GM10248 (cell line): ENCODE measurements at places on chromosomes 16 and 17.
A peak's percentile ranks its signal among the peaks of the same experiment; 100 is the strongest.

- no peak for DNase-seq
Observed at GRCh38 chr17:60631119-60631518, 31.1 kb downstream of the PPM1D start.

GRCh38 chr17:75854881-75855309 is 240 bp downstream of the WBP2 start:
- DNase-seq: no peak

DNA sequence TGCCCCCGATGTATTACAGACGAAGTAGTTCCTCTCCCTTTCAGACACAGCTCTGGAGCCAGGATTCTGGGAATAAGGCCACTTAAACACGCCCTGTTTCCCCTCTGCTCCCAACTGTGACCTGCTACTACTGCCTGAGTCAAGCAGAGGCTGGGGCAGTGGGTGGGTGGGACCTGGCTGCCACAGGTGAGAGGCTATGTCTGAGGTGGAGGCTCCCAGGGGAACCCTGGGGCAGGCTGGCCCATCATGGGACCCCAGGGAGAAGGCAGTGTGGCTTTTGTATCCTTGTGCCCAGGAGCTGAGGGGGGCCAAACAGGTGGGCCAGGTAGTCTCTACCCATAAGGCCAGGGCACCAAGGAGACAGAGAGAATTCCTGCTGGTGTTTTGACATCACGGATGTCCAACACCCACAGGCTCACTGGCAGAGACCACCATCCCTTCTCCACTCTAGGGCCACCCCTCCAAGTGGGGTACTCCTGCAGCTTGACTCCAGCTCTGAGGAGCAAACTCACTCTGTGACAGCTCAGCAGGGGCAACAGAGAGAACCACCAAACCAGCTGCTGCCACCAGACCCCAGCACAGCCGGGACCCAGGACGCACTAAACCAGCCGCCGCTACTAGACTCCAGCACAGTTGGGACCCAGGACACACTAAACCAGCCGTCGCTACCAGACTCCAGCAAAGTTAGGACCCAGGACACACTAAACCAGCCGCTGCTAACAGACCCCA is 105.3 kb upstream of the SMURF2 start:
- DNase-seq: no peak

- no peak for DNase-seq
Observed at GRCh38 chr17:50303596-50303995, 29.3 kb downstream of the TMEM92 start.

DNA sequence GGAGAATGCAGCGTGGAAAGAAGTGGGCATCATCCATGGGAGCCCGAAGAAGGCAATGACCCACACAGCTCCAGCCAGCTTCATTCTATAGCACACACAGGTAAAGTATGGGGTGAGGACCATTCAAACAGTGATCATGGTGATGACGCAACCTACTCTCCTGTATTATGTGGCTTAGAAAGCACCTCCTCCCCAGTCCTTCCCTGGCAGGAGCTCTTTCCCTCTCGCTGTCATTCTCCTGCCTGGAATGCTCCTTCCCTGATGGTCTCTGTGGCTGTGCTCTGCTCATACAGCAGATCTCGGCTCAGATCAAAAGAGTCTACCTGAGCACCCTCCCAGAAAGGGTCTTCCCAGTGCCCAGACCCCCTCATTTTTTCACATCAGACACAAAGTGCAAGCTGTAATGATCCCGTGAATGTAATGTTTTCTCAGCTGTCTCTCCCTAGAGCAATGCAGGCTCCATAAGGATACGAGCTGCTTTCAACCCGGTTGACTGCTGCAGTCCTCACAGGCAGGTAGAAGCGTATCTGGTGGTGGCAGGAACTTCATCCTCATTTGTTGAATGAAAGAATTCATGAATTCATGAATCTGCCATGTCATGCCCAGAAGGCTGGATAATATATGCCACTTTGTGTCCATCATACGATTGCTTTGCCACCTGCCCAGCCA is 248.8 kb downstream of the HS3ST3A1 start:
- no peak for DNase-seq

GRCh38 chr17:56793957-56794356 is 39.8 kb downstream of the C17orf67 start:
- no peak for DNase-seq

DNA sequence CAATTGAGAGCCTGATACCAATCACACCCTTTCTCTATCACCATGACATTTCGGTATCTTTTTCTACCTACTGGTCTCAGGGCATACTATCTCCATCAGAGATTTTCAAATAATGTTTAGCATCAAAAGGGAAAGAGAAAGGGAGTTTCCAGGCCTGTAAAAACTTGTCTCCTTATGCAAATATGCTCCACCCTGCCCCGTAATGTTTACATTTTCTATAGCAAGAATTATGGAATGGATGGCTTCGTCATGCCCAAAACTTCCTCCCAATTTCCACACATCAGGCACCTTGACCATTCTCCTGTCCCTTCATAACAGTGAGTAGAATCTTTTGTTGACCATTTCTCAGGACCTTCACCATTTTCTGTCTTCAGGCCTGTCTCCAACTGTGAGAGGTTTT is 30.9 kb upstream of the HLF start:
- no peak for DNase-seq

DNA sequence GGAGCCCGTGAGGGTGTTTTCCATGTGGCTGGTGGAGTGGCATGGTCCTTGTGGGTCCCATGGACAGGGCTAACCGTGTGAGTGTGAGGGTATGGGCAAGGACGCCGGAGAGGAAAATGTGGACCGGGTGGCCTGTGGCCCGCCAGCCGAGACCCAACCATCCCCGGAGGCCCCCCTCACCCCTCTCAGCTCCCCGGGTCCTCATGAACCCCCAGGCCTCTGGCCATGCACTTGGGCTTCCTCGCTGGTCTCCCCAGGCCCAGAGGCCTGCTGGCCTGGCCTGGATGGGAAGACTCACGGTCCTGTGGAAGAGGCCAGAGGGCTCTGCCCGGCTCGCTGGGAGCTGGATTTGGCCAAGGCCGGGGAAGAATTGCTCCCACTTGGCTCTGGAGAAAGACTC is 13.1 kb downstream of the RAP1GAP2 start:
- no peak for DNase-seq

DNA sequence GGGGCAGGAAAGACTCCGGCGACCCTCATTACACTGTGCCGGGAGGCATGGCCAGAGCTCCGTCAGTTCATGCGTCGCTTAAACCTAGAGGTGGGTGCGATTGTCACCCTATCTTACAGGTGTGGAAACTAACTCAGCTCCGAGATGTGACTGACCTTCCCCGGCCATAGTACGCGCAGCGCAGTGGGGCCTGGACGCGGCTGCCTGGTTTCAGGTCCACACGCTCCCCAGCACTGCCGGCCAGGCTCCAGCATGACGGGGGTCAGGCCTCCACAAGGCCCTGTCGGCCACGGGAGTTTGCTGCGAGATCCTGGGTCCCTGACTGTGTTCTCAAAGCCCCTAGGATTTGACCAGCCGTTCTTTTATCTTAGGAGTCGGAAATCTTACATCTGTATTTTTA is 34.4 kb downstream of the JPH3 start:
- DNase-seq: no peak

DNA sequence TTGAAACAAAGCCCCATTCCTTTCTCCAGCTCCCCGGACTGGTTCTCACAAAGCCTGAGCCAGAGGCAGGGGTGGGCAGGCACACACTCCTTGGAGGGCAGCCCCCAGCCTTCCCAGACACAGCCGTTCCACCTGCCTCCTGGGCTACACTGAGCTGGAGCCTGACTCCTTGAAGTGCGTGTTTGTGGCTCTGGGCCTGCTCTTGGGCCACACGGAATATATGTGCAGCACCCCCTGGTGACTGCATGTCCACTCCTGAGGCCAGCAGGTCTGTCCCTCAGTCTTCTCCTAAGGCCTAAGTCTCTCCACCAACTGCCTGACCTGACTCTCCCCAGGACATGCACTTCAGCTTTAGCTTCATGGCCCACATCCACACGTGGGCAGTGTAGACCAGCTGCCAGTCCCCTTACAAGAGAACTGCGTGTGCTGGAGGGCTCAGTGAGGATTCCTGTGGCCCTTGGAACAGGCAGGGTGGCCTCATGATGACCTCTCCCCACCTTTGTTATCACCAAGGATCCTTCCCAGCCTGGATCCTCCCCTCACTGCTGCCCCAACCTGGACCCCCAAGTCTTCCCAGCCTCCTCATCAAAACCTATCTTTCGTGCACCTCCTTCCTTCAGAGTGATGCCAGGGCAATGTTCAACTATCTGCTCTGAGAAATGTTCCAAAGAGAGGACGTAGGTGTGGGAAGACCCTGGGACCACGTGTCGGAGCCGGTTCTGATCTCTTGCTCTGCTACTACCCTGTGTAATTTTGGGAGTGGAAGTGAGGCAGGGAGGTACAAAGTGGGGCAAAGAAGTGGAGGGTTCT is 12.4 kb upstream of the SLC6A2 start:
- no peak for DNase-seq

DNA sequence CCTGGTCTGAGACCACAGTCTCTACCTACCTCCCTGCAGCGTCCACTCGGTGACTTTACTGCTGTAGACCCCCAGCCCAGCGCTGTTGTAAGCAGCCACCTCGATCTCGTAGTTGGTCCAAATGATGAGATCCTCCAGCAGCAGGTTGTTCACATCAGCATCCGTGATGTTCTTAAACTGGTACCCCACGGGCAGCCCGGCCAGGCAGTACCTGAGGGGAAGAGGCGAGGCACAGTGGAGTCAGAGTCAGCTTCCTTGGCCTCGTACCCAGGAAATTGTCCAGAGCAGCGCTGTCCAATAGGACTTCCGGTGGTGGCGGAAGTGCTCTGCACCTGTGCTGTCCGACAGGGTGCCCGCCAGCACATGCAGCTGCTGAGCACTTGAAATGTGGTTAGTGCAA is 104.0 kb upstream of the CDC42EP4 start:
- DNase-seq: no peak

DNA sequence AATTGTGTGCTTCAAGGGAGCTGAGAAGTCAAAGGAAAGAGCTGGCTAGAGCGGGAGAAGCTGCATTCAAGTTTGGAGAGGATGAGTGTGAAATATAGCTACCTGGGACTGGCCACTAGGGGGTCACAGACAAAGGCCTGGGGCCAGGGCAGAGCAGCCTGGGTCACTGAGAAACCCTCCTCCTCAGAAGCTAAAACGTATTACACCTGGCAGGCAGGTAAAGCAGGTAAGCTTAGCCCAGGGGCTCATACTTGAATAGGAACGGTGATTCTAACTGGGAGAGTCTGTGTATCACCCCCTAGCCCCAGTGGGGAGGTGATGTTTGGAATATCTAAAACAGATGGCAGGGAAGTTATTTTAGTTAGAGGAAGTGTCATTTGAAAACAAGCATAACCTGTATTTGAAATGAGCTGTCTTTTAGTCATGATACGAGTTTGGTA is 6.8 kb downstream of the KRT37 start:
- peak; percentile 41 for DNase-seq

GRCh38 chr16:22660441-22661160 is 149.9 kb downstream of the NPIPB5 start:
- DNase-seq: no peak

DNA sequence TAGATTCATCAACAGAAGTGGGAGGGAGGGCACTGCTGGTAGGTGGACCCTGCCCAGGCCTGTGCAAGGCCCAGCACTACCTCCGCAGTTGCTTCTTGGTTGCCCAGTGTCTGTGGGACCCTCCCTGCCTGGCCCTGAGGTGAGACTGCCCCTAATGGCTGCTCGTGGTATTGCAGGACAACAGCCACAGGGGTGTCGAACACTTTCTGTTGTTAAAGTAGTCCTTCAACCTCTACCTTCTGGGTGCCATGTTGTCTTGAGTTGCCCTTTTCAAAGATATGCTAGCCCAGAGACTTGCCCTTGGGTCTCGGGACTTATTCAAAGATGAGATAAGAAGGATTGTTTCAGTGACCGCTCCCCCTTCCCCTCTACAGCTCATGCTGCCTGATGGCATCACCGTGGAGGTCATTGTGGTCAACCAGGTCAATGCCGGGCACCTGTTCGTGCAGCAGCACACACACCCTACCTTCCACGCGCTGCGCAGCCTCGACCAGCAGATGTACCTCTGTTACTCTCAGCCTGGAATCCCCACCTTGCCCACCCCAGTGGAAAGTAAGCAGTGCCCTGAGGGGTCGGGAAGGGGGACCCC is 29.1 kb downstream of the AKAP1 start:
- peak; percentile 76 for DNase-seq

- no peak for DNase-seq
Observed at GRCh38 chr16:23520500-23520899, 10.2 kb upstream of the GGA2 start.

GRCh38 chr17:3917391-3917931 is 1.2 kb upstream of the P2RX1 start:
- no peak for DNase-seq

GRCh38 chr17:77188084-77189066 is 47.6 kb downstream of the SEC14L1 start:
- DNase-seq: no peak

GRCh38 chr16:67579686-67580085 is 17.4 kb downstream of the CTCF start:
- DNase-seq: no peak

DNA sequence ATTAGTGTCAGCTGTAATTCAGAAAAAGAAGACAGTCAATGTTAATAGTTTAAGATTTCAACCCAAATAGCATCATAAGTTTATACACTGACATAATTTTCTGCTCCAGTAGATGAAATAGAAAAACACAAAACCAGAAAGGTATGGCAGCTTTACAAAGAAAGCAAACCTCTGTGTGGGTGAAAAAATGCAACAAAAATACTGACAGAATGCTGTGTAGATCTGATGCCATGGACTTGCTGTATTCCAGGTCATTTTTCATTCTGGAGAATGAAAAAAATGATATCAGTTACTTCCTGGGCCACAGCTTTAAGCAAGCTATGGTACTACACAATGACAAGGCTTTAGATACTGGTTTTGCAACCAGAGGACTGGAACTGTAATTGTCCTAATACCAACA is 116.0 kb downstream of the MAP2K4 start:
- no peak for DNase-seq

DNA sequence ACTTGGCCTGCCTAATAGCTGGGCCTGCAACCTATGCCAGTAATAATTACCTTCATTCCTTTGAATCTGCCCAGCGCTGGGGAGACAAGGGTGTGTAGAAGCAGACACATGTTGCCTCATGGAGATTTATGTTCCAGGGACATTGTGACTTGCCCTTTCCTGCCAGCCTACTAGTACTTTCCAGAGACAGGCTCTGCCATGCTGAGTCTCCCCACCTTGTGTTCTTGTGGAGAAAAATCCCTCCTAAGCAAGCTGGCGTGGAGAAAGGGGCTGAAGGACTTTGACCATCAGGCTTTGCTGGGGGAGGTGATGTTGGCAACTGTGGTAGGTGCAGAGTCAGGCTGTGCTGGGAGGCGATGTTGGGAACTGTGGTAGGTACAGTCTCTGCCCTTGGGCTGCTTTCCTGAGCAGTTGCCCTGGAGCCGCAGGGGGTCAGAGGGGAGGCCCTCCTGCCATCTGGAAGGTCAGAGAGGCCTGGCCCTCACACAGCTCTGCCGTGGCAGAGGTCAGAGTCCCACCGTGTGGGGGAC is 4.0 kb downstream of the KSR1 start:
- no peak for DNase-seq

DNA sequence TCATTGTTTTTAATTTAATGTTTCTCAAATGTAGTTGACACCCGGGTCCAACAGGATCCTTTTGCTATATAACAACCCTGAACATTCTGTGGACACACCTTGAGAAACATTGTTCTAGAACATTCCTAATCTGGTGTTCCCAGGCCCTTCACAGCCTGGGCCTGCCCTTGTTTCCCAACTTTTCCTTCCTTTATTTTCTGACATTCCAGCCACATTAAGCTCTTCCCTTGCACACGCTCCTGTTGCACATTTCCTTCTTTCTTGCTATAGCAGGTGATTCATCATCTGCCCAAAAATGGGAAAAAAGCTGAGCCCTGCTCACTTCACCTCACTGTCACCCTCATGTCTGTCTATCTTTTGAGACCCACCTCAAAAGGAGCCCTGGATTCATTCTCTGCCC is 67.9 kb upstream of the MARCHF10 start:
- DNase-seq: no peak
